ENCODE measurements at places on chromosomes 12 and 14.

GRCh38 chr14:94659901-94660300 lies 47.7 kb downstream of the SERPINA3 start:
- DNase-seq = no peak

- DNase-seq = no peak
These were observed 63.9 kb upstream of the GRIP1 start for GRCh38 chr12:66742508-66743367.

GRCh38 chr12:4855121-4855924 lies 54.4 kb upstream of the KCNA1 start:
- DNase-seq = peak; percentile 26

GRCh38 chr14:39276005-39276404 lies 42.3 kb downstream of the MIA2 start:
- DNase-seq = no peak

GRCh38 chr12:93819050-93819491 lies 141.9 kb downstream of the CRADD start:
- DNase-seq = no peak

GRCh38 chr12:21848192-21848591 lies 73.7 kb upstream of the KCNJ8 start:
- no peak for DNase-seq

GRCh38 chr12:49983892-49984291 lies 11.1 kb downstream of the AQP6 start:
- no peak for DNase-seq

DNA sequence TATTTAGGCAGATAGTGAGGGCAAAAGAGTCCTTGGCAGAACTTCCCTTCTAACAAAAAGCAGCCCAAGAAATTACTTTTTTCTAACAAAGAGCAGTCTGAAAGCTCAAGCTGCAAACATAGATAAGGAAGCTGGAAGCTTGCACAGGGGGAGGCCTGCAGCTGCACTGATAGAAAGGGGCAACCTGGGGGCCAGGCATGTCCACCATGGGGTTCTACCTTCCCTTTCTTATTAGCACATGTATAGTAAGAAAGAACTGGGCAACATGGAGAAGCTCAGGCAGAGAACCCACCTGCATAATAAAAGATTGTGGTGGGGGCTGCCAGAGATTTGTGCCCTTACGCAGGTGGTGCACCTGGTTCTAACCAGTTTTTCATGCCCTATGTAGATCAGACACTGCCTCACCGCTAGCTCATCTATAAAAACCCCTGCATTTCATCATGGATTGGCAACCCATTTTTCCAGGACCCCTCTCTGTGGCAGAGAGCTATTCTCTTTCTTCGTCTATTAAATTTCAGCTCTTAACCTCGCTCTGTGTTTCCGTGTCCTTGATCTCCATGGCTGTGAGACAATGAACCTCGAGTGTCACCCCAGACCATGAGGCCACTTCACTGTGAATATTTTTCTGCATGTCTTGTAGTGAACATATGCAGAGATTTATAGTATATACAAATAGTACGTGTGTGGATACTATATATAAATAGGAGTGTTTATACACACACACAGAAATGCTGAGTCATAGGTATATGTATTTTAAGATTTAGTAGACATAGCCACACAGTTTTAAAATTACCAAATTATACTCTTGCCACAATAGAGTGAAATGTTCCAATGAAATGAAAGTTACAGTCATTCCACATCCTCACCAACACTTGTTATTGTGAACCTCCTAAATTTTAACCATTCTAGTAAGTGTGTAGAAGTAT lies 53.0 kb downstream of the PEX5 start:
- DNase-seq = no peak

GRCh38 chr12:30939234-30939633 lies 12.7 kb downstream of the TSPAN11 start:
- DNase-seq = no peak

DNA sequence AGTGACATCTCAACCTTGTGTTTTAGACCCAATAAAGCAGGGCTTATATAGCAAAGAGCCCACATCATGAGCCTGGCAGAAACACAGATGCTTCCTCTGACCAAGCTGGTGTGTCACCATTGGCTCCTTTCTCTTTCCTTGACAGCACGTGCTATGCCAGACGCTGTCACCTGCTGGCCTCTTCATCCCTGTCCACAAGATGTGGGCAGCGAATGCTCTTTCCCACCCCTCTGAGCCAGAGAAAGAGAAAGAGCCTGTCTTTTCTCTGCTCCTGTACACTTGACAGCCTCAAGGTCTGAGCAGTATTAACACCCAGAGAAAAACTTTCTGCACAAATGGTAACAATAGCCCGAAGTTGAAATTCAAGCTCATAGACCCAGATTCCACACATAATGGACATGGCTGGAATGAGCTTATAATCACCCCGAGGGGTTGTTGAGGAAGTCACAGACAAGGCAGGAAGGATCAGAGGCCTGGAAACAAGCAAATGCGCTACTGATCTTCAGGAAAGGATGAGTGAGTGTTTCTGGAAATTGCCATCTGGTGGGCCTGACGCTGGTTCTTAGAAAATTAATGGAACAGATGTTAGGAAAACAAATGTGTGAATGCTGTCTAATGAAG lies 8.9 kb downstream of the TGFB3 start:
- no peak for DNase-seq

- no peak for DNase-seq
These were observed 4.8 kb downstream of the GUCY2C start for GRCh38 chr12:14691560-14691959.

DNA sequence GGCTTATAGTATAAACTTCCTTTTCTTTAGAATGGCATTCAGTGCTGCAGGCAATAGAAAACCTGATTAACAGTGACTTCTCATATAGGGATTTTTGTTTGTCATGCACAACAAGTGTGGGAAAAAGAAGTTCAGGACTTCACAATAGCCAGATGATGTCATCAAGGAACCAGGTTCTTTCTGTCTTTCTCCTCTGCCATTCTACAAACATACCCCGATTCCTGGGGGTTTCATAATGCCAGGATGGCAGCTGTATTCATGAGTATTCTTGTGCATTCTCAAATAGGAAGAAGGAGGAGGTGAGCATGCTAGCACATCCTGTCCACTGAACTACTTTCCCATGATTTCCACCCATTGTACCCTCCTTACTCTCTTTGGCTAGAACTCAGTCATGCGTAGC lies 182.7 kb upstream of the EEA1 start:
- no peak for DNase-seq

GRCh38 chr12:113445544-113446171 lies 23.5 kb downstream of the SDSL start:
- DNase-seq = no peak

- DNase-seq = no peak
These were observed 103.4 kb upstream of the MAP1LC3B2 start for GRCh38 chr12:116455540-116456329.

- DNase-seq = no peak
These were observed 23.1 kb upstream of the LGALS3 start for GRCh38 chr14:55105991-55106390.

DNA sequence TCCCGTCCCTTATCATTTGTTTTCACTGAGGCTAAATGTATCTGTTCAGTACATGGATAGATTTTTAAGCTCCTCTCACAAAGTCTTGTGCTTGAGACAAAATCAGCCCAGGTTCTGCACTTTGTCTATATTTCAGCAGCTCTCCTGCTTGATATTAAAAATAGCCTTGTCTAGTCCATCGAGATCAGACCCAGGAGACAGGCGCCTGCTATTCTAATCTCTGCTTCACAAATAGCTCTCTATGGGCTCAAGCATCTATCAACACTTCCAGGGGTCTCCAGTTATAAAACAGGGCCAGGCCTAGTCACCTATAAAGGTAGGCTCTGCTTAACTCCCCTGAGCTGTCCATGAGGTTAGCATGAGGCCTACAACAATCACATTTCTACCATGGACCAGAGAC lies 62.5 kb downstream of the ZFP36L1 start:
- no peak for DNase-seq

- DNase-seq = no peak
These were observed at the start of gene NOXRED1 for GRCh38 chr14:77423423-77423822. Gene NOXRED1 (minus strand): TSS chr14:77423523. CDS start chr14:77422889, 634 bp downstream.

- no peak for DNase-seq
These were observed 73.9 kb downstream of the NEDD1 start for GRCh38 chr12:96980991-96981414.

DNA sequence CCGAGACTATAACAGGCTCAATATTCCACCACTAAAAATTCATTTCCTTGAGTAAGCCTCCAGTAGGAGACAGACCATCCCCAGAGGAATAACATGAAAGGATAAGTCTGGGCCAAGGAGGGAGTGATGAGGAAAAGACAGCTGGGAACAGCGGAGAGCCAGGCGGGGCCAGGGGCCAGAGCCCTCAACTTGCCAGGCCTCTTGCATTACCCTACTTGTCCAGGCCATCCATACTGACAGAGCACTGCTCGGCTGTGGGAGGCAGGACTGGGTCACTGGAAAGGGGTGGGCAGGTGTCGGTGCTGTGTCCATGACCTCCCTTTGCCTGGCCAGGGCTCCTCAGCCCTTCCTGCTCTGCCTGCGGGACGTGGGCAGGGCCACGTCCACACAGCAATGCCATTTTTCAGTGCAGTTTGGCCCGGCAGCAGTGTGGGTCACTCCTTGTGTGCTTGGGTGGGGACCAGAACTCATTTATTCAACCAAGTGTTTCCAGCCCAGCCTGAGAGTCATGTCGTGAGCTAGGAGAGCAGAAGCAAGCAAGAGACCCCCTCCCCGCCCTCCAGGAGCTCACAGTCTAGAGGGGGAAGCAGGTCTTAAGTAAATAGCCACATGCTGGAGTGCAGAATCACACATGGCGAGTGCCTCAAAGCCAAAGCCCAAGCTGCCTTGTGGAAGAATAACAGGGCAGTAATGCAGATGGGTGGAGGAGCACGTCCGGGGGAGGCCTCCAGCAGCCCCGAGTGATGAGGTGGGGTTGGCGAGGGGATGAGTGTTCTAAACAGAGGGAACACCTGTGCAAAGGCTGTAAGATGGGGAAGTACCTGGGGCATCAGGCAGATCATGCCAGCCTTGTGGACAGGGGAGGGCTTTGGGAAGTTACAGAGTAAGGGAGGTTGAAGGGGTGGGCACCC lies 8.9 kb upstream of the FAIM2 start:
- no peak for DNase-seq

DNA sequence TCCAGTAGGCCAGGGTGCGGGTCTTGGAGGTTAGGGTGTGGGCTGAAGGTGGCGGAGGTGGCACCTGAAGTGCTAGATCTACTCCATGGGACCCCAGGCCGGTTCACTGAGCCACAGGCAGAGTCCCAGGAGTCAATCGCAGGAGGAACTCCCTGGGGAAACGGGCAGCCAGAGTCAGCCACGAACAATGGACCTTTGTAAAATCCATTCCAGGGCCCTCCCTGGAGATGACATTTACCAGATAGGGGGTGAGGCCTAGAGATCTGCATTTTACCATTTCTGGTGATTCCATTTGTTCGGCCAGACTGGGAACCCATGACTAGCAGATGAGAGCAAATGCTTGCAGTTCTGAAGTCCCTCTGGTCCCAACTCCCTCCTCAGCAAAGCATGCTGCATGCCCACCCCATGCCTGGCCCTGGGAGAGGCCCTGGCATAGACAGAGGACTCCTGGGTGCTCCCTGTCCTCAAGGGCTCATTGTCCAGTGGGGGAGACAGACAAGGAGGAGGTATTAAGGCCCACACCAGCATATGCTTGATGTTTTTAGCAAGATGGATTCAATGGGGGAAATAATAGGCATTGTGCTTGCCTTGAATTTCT lies 115.5 kb downstream of the EML1 start:
- no peak for DNase-seq

GRCh38 chr12:49461221-49461620 lies 77.6 kb upstream of the KCNH3 start:
- DNase-seq = no peak

DNA sequence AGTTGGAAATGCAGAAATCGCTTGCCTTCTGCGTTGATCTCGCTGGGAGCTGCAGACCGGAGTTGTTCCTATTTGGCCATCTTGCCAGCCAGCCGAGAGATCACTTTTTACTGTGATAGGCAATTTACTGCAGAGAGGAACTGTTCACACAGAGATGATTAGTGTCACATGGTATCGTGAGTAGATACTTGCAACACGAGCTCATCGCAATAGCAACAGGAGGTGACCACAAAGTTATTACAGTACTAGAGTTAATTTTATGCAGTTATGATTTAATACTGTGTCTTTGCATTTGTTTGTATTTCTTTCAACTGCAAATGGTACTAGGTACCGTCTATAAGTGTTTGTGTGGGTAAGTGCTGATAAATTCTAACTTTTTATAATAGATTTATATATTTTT lies 27.8 kb downstream of the NOPCHAP1 start:
- DNase-seq = no peak

DNA sequence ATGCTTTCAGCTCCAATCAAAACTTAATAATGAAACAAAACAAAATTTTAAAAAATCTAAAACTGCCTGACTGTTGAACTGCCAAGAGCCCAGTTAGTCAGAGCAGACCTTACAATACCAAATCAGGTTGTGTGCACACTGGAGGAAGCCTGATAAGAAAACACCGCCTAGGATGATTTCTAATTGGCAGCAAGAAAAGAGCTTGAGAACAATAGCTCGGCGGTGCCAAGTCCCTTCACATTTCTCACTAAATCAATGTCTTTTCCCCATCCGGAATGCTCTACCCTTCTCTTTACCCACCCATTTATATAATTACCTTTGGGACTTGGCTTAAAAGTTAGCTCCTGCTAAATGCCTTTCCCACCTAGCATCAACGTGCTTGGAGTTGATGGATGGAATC lies 256.7 kb downstream of the C12orf75 start:
- DNase-seq = no peak

DNA sequence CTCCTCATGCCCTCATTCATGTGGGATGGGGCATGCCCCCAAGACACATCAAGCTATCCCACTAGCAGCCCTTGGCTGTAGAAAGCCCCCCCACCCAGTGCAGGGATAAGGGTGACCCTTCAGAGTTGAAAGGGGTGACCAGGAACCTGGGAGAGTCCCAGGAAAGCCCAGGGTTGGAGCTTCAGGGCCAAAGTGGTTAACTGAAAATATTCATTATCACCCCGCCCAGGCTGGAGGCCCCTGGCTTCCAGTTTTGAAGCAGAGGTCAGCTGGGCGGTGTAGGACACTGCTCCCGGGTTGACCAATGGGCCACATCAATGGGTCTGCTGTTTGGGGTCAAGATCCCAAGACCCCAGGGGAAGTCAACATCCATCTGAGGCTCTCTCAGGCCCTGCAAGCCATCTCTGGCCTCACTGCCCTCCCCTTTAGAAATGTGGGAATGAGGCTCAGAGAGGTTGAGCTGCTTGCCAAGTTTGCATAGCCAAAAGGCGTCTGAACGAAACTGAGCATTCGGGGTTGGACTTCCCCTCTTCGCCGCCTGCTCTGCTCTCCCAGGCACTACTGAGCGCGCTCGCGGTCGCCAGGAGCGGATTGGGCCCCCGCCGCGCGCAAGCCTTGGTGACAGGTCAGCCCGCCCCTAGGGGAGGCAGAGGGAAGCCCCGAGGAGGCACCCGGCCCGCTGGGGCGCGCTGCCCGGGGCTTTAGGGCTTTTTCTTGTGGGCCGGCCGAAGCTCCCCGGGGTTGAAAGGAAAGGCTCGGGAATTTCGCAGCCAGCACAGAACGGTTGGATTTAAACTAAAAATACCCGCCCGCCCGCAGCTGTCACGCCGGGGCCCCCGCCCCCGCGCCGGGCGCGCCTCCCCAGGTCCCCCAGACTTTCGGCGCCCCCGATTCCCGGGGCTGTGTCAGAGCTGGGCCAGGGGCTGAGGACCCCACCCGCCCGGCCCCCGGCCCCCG lies 576 bp downstream of the SYNE3 start:
- DNase-seq = peak; percentile 80

GRCh38 chr14:24897793-24898192 lies 152.2 kb downstream of the STXBP6 start:
- DNase-seq = no peak

GRCh38 chr12:106035421-106035820 lies 103.3 kb downstream of the NUAK1 start:
- no peak for DNase-seq

- DNase-seq = no peak
These were observed 220.8 kb upstream of the NOS1 start for GRCh38 chr12:117582135-117582784.

Data from CD8-positive, alpha-beta memory T cell (primary cell).